ENCODE measurements at places on chromosomes 11 and 22.
A peak's percentile ranks its signal among the peaks of the same experiment; 100 is the strongest.

- no peak for DNase-seq
Measured at GRCh38 chr11:74474316-74474715, 7.0 kb upstream of the KCNE3 start.

GRCh38 chr11:44568331-44568657, 2.8 kb downstream of the CD82 start:
- peak; percentile 50 for DNase-seq

- DNase-seq: no peak
Measured at GRCh38 chr11:106288057-106288456, 210.6 kb downstream of the AASDHPPT start.

DNA sequence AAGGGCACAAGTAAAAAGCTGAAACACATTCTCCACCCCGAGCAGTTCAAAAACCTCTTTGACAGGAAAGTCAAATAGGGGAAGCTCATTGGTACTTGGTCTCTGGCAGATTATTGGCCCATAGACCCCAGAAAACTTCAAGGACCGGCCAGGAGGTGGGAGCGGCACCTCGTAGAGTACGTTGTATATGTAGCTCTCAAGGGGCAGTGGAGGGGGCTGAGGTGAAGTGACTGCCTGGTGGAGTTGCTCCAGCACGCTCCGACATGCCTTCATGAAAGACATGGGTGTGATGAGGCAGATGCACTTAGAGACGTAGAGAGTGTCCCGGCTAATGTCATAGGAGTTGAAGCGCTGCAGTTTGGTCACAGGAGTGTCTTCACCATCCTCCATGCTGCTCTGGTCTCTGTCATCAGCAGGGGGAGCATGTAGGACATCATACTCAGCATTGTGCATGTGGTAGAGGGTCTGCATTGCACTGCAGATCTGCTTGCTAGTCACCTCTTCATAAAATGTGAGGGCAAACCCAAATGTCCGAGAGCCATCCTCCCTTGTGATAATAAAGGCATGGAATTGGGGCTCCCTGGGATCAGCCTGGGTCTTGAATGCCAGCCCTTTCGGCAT, 61.3 kb downstream of the DENND5A start:
- no peak for DNase-seq

DNA sequence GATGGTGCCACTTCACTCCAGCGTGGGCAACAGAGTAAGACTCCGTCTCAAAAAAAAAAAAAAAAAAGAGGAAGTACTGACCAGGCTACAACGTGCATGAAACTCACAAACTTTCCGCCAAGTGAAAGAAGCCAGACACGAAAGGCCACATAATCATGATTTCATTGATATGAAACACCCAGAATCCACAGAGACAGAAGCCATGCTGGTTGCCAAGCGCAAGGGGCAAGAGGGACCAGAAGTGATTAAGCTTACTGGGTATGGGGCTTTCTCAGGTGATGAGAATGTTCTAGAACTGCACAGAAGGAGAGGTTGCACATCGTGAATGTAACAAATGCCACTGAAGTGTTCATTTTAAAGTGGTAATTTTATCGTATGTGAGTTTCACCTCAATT, 60.9 kb downstream of the CELSR1 start:
- DNase-seq: no peak

DNA sequence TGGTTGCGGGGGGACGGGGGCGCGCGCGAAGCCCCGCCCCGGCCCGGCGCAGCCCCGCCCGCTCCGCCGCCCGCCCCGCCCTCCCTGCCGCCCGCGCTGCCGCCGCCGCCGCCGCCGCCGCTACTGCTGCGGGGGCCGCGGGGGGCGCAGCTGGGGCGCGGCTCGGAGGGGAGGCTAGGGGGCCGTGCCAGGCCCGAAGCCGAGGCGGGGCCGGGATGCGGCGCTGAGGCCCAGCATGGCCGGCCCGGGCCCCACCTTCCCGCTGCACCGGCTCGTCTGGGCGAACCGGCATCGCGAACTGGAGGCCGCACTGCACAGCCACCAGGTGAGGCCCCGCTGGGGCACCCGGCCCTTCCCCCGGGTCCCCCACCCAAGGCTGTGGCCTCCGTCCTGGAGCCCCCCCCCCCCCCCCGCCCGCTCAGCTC, at the start of gene ANKRD13D:
Gene ANKRD13D (plus strand): TSS at position 78 of the 425 bp plus-strand sequence. CDS start 158 bp downstream, at position 236.
- DNase-seq: peak; percentile 87

- peak; percentile 82 for DNase-seq
Measured at GRCh38 chr11:73141031-73141308, 1.1 kb downstream of the FCHSD2 start.

GRCh38 chr11:15897211-15897960, 459.0 kb downstream of the SOX6 start:
- DNase-seq: no peak

DNA sequence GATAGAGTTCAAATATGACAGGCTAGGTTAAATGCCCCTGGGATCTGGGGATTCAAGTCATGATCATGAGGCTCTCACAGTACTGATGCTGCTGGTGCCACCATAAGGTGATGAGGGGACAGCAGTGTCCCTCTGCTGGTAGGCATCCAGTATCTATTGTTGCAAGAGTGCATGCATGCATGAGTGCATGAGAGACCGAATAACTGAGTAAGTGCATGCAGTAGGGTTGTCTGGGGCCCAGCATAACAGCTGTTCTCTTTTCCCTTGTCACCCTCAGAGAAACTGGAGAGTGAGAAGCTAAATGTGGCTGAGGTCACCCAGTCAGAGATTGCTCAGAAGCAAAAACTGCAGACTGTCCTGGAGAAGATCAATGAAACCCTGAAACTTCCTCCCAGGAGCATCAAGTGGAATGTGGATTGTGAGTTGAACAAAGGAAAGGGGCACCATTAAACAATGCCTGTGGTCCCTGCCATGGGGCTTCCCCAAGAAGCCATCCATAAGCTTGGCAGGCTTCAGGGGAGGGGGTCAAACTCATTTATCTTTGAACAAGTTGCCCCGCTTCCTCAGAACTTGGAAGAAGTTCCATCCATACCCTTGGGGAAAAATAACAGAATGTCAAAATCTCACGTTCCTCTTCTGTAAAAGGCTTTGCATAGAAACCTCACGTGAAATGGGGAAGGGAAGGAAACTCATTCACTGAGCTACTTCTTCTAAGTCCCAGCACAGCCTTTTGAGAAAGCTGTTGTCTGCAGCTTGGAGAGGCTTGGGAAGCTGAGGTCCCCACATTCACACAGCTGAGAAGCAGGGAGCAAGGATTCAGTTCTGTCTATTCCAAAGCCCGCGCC, 119.0 kb downstream of the PARVA start:
- DNase-seq: no peak
